ENCODE measurements at places on chromosomes 2 and 18.

DNA sequence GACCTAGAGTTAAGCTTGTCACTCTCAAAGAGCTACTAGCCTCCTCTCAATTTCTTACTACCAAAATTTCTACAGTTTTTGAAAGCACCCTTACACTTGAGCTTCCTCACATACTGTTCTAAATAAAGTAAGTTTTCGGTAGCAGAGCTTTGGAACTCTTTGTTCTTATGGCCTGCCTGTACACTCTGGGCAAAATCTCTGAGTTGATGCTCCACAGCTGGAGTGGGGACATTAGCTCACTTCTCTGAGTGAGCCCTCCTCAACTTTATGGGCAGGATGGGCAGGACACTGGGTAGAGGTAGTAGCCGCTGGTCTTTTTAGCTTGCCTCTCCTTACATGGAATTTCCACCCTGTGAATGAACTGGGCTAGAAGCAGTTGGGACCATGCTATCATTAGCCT is 127.8 kb downstream of the FAM210A start:
- DNase-seq, result no peak

- DNase-seq, result no peak
These were observed 277.8 kb upstream of the GYPC start for GRCh38 chr2:126378176-126378575.

DNA sequence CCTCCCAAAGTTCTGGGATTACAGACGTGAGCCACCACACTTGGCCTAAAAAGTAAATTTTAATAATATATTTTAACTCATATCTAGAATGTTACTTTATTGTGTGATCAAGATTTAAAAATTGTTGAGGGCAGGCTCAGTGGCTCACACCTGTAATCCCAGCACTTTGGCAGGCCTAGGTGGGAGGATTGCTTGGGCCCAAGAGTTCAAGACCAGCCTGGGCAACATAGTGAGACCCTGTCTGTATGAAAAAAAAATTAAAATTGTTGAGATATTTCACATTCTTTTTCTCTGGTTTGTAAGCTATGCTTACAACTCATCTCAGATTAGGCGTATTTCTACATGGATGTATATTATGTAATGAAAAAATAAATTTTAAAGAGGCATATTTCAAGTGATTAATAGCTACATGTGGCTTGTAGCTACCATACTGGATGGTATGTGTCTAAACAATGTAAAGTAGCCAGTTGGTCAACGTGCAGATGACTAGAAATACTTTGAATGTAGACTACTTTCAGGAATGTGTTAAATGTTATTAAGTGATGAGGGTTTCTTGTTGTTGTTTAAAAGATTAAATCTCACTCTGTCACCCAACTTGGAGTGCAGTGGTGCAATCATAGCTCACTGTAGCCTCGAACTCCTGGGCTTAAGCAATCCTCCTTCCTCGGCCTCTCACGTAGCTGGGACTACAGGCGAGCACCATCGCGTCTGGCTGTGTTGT is 5.9 kb downstream of the RAB10 start:
- DNase-seq, result no peak

- no peak for DNase-seq
These were observed 64.0 kb downstream of the FMNL2 start for GRCh38 chr2:152399003-152399402.

- DNase-seq, result no peak
These were observed 19.7 kb upstream of the NYAP2 start for GRCh38 chr2:225379856-225380255.

DNA sequence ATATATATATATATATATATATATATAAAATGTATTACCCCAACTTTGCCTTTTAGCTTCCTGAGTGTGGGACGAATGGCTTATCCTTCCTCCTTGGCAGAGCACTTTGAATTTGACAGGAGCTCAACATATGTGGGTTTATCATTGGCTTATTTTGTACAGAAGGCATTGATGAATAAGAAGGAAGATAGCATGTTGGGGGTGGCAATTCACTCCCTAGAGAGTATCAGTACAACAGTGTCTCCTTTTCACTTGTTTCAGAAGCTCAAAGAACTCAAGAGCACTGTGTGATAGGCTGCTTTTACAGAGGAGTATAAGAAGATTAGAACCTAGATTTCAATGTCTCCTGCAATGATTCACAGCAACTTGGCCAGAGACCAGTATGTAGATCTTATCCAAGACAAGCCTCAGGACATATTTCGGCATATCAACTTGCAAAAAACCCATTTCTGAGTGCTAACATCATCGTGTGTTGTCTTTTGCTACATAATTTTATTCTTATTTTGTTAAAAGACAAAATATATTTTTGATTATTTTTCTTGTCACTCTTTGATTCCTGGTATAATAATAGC is 345.8 kb downstream of the SOCS6 start:
- DNase-seq, result no peak

GRCh38 chr2:48080534-48081316 is 174.4 kb upstream of the FBXO11 start:
- DNase-seq, result no peak

DNA sequence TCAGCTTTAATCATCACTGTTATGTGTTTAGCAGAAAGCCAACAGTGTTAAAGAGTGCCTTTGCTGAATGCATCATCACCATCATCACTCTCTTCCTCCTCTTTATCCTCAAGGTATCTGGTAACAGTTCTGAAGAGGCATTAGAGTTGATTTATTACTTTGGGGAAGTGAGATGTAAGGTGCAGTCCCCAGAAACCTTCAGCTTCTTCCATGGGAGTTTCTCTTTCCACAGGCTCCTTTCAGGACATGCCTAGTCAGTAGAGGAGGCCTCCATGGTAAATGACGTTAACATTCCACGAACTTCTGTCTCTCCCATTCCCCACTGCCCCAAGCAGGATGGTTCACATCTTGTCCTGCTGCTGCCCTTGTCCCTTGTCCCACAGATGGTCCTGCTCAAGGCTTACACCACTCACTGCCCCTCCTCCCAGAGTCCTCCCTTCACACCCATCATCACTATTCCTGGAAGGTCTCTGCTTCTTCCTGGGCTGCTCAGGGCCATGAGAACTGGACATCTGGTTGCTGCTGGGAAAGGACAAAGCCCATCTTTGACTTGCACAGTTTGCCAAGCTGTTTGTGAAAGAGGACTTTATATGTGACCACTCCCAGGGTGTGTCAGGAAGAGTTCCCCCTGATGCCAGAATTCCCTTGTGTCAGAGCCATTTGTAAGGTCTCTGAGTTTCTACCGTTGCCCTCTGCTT is 5.3 kb upstream of the REG1A start:
- DNase-seq, result no peak

GRCh38 chr2:232354069-232354468 is 24.5 kb upstream of the ALPP start:
- DNase-seq, result no peak

DNA sequence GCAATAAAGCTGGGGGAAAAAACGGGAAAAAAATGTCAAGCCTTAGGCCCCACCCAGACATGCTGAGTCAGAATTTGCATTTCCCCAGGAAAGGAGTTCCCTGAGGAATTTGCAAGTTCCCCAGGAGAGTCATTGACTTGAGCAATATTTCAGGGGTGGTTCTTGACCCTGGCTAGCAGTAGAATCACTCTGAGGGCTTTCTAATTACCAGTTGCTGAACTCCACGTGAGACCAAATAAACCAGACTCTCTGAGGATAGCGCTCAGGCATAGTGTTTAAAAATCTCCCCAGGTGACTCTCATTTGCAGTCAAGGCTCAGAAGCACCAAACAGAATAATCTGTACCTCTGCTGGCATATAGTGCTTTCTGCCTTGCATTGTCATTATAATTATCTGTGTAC is 48.7 kb downstream of the C1QL2 start:
- DNase-seq, result no peak

- DNase-seq, result no peak
These were observed 35.9 kb downstream of the DCDC2C start for GRCh38 chr2:3739313-3739712.

GRCh38 chr18:51610481-51610880 is 413.0 kb upstream of the MEX3C start:
- no peak for DNase-seq

GRCh38 chr2:118249531-118249930 is 161.3 kb downstream of the INSIG2 start:
- no peak for DNase-seq
